ENCODE measurements at places on chromosomes 3 and 15.
A peak's percentile ranks its signal among the peaks of the same experiment; 100 is the strongest.

- peak; percentile 6 for DNase-seq
These were observed 145.3 kb downstream of the NR1I2 start for GRCh38 chr3:119927190-119927589.

- DNase-seq: no peak
These were observed 581.6 kb downstream of the FHIT start for GRCh38 chr3:60669636-60670035.

GRCh38 chr3:111947231-111947630 lies 31.6 kb upstream of the ABHD10 start:
- no peak for DNase-seq

- DNase-seq: no peak
These were observed 53.1 kb upstream of the ARNT2 start for GRCh38 chr15:80350941-80351610.

GRCh38 chr15:79282371-79283251 lies at the start of gene ANKRD34C:
TSS of gene ANKRD34C (plus strand) at chr15:79282722. CDS start at chr15:79293285, 10,563 bp downstream.
- no peak for DNase-seq

DNA sequence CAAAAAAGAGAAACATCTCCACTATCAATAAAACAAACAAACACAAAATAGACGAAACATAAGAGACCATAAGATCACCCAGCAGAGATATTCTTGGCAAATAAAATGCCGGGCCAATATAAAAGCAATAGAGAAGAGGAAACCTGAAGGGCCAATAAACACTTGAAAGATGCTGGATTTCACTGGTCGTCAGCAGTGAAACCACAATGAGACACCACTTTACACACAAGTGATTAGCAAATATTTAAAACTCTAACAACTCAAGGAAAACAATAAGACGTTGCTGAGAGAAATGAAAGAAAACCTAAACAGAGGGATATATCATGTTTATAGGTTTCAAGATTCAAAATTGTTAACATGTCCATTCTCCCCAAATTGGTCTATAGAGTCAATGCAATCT lies 148.5 kb downstream of the WDR76 start:
- DNase-seq: no peak

DNA sequence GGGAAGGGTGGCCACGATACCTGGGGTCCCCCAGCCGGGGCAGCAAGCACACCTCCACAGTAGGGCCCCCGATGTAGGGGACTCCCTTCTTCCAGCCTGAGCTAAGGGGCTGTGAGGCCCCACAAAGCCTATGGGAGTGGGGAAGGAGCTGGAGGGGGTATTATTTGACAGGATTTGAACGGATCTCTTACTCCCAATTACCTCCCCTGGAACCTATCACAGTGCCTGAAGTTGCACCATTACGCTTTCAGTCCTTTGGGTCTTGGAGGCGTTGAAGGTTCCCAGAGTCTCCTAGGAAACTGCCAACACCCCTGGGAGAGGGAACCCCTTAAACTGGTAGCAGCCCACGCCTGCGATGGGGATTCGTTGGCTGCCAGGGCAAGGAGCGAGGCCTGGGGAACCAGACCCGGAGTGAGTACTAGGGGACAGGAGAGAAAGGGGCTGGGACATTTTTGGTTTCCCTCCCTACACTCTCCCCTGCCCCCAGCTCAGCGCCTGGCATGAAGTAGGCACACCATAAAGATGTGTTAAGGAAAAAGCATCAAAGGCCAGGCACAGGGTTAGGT lies 409 bp upstream of the LHFPL4 start:
- DNase-seq: no peak

GRCh38 chr15:40984964-40985363 lies 31.7 kb downstream of the CHAC1 start:
- no peak for DNase-seq

DNA sequence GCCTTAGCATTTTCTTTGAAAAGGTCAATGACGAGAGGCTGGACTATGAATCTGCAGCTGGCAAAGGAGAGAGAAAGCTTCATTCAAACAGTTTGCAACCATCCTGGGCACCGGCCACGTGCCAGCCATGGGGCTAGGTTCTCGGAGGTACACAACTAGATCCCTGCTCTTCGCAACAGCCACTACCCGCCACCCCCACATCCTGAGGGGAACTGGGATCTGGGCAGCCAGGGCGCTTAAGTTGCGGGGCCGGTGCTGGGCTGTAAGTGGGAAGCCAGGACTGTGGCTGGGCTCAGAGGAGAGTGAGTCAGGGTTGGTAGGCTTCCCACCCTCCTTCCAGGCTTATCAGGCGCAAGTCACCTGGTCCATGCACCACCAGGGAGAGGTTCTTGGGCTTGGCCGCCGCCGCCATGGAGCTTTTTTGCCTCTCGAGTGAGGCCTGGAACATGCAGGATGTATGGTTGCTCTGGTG lies 95.0 kb upstream of the TERB2 start:
- DNase-seq: no peak

DNA sequence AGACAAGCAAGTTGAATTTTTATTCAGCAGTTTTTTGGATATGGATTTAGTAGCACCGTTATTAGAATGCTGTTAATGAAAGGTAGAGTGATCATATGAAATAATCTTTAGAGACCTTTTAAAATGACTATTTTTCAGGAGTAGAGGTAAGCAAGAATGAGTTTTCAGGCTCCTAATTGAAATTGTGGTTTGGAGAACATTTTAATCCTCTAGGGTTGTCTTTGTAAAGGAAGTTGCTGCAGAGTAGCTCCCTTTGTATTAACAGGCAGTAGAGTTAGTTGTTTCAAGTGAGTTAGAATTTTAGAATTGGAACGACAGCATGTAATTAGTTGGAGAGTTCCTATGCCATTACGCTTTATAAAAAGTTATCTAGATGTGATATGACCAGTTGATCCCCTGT lies 27.2 kb upstream of the EDEM1 start:
- DNase-seq: no peak

DNA sequence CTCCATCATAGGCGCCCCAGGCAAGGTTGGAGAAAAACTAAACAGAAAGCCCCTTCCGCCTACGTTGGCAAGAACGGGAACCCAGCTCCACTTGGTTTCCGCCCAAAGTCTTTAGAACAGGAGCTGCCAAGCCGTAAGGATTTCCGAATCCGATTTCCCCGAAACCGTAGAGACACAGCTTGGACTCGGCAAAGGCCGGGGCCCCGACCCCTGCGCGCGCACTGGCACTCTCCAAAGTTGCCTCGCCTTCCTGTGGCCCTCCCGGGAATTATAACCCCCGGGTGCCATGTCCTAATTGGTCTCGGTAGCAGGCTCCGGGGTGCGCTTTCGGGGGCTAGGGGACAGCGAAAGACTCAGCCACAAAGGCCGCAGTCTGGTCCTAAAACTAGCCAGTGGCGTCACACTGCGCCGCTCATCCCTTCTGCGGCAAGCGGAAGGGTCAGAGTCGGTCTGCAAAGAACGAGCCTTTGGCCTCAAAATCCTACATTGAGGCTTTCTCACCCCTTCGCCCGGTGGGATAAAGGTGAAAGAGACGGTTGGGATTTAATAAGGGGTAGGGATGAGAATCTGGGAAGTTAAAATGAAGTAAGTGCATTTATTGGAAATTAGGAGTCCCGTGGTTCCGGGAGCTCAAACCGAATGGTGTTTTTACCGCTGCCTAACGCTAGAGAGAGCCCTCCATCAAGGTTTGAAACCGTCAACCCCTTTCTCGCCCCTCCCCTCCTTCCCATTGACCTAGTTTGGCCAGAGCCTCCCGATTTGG lies 6.8 kb downstream of the BCL6 start:
- DNase-seq: peak; percentile 91

GRCh38 chr3:170703121-170703588 lies 117.3 kb upstream of the SLC7A14 start:
- no peak for DNase-seq

- DNase-seq: no peak
These were observed 18.1 kb upstream of the TRAT1 start for GRCh38 chr3:108804437-108804836.
